ENCODE measurements at places on chromosomes 2 and 18. TPM values are rescaled to one million over a fixed set of nuclear protein-coding genes. Genes with fewer than 3 reads are reported as not detected.

Gene C2orf81
- 1.9 TPM for total RNA-seq

Gene NOL4
- total RNA-seq, result not detected

Gene ATP6V1B1
- 0.09 TPM for total RNA-seq

Gene B3GNT2
- total RNA-seq, result 14.2 TPM

Gene RAX
- not detected for total RNA-seq

Gene UNC80
- total RNA-seq, result not detected

Gene TFCP2L1
- total RNA-seq, result under 0.01 TPM

Gene ASIC4
- total RNA-seq, result not detected

Gene FAM228A
- total RNA-seq, result 0.18 TPM

Gene FIGN
- 4.1 TPM for total RNA-seq

Gene ASPRV1
- total RNA-seq, result not detected

Gene C2orf78
- not detected for total RNA-seq

Gene GPD2
- total RNA-seq, result 59.3 TPM

Gene ABCB11
- total RNA-seq, result not detected

Gene SMAD2
- 58.7 TPM for total RNA-seq

Gene CNTNAP5
- not detected for total RNA-seq

Gene GNAL
- total RNA-seq, result 0.16 TPM

Gene KIAA2012
- not detected for total RNA-seq

Gene CLEC4F
- total RNA-seq, result not detected

Gene HOXD11
- total RNA-seq, result not detected

Gene FAHD2A
- 2.7 TPM for total RNA-seq

Gene EFHD1
- total RNA-seq, result 0.45 TPM

Gene ARMC9
- 94.4 TPM for total RNA-seq

Gene NR4A2
- 0.41 TPM for total RNA-seq

Gene PRKAG3
- total RNA-seq, result 0.41 TPM

Gene SLC19A3
- total RNA-seq, result 1.6 TPM

Gene CAPN14
- total RNA-seq, result 0.16 TPM

Gene IL1F10
- not detected for total RNA-seq

Gene TTN
- 5.5 TPM for total RNA-seq

Gene PTPN2
- 29.4 TPM for total RNA-seq

Gene UGT1A8
- total RNA-seq, result 0.09 TPM

Gene INHBB
- not detected for total RNA-seq

Gene SLC11A1
- 0.09 TPM for total RNA-seq

Gene WNT10A
- not detected for total RNA-seq

Gene ABHD3
- total RNA-seq, result 1.1 TPM

Gene NEU2
- total RNA-seq, result not detected

Gene MAP4K4
- 208 TPM for total RNA-seq

Gene ATOH8
- total RNA-seq, result 17.0 TPM

Gene FEV
- total RNA-seq, result not detected

Gene SCN7A
- under 0.01 TPM for total RNA-seq

Gene FTCDNL1
- 1.5 TPM for total RNA-seq

Gene KCTD18
- 26.4 TPM for total RNA-seq

Gene RAB6C
- total RNA-seq, result not detected

Gene CCDC178
- total RNA-seq, result 0.72 TPM

Gene REG3A
- total RNA-seq, result not detected

Gene RNU2-63P
- total RNA-seq, result not detected

Gene SERPINB13
- not detected for total RNA-seq

Gene L3MBTL4
- total RNA-seq, result not detected

All from fibroblast of the aortic adventitia (primary cell).